ENCODE measurements at places on chromosomes 16 and 17.

DNA sequence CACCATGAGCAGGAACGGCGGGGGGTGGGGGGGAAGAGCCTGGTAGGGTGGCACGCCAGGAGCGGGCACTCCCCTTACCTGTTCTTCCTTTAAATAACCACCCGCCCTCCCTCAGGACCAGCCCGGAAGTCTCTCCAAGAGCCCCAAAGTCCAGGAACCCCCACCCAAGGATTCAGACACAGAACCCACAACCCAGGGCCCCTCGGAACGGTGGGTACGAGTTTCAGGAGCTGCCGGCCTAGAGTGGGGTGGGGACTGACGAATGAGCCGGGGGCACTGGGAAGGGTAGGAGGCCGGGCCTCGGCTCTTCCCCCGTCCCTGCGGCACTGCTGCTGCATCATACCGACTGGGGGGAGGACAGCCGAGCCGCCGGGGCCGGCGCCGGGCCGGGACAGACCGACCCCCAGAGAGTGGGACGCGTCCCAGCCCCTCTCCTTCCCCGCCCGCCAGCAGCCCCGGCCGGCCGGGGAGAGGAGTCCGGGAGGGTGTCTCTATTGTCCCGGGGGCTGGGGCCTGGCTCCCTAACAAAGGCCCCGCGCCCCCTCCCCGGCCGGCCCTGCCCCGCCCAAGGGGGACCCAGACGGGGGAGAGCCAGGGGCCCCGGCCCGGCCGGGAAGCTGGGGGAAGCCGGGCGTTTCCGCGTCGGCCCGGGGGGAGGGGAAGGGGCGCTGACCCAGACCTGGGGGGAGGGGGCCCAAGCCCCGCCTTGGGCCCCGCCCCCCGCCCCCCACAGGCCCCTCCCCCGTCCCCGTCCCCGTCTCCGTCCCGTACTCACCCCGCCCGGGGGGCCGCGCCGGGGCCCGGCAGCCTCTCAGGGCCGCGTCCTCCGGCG lies 747 bp downstream of the ATXN7L3 start:
- DNase-seq, result peak; percentile 74

- no peak for DNase-seq
Measured at GRCh38 chr16:23859713-23860269, 24.0 kb downstream of the PRKCB start.

DNA sequence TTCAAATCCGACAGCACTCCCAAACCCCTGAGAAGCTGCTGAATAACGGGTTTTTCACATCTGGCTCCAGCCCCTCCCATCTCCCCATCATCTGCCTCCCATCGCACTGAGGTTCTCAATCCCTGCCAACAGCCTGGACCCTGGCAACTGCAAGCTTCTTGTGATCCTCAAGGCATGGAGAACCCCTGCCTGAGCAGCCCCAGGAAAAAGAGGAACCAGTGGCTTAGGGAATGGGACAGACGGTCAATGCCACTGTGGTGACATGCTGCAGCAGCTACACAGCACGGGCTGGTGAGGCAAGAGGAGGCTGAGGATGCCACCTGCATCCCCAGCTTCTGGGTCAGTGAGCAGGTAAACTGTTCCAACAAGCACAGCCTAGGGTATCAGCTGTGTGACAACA lies 3.3 kb upstream of the MBTPS1 start:
- DNase-seq, result no peak

DNA sequence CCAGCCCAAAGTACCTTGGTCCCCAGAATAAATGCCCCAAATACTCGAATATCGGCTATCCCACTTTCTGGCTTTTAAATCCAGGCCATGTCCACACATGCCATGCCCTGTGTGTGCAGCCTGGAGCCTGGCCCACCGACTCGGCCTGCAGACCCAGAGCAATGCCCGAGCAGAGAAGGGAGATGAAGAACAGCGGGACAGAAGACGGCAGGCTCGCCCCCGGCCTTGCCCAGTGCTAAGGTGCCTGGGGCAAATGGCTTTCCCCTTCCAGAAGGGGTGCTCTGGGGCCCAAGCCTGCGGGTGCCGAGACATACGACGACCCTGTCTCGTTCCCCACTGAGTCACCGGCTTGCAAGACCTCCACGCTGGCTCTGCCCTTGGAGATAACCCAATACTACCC lies 8.0 kb downstream of the CLUH start:
- no peak for DNase-seq

- no peak for DNase-seq
Measured at GRCh38 chr16:58516768-58517107, 1.4 kb downstream of the SETD6 start.

DNA sequence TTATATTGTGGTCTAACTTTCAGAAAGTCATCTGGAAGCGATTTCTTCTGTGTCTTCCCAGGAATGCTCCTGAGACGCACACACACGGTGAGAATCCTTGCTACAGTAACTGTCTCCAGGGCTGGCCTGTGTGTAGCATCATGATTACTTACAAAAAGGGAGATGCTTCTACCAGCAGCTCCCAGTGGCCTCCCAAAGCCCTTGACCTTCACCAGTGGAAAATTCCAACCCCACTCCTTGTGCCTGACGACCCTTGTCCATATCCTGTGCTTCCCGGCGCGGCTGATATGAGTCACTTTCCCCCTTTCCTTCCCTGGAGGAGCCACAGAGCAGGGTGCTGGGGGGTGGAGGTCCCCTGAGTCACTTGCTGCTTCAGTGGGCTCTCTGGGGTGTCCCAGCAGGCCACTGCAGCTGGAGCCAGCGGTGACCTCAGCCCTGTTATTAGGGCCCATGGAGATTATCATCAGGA lies 22.1 kb upstream of the NAT9 start:
- DNase-seq, result no peak

DNA sequence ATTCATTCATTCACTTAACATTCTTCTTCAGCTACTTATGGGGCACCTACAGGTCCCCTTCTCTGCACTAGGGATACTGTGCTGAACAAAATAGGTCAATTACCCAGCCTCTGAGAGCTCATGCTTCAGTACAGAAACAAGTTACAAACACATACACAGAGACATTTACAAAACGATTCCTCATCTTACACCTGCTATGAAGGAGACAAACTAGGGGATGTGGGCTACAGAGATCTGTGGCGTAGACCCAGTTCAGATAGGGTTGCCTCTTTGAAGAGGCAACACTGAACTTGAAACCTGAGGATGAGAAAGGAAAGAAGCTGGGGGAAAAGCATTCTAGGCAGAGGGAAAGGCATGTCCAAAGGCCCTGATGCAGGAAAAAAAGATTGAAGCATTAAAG lies 5.2 kb downstream of the IL21R start:
- DNase-seq, result no peak

GRCh38 chr17:54932711-54933110 lies 32.1 kb downstream of the TOM1L1 start:
- DNase-seq, result no peak

GRCh38 chr16:68281368-68282063 lies 17.2 kb downstream of the SLC7A6 start:
- DNase-seq, result peak; percentile 27

GRCh38 chr17:80474231-80474960 lies 2.0 kb downstream of the NPTX1 start:
- DNase-seq, result no peak

GRCh38 chr16:87754535-87754934 lies 11.3 kb downstream of the KLHDC4 start:
- no peak for DNase-seq

DNA sequence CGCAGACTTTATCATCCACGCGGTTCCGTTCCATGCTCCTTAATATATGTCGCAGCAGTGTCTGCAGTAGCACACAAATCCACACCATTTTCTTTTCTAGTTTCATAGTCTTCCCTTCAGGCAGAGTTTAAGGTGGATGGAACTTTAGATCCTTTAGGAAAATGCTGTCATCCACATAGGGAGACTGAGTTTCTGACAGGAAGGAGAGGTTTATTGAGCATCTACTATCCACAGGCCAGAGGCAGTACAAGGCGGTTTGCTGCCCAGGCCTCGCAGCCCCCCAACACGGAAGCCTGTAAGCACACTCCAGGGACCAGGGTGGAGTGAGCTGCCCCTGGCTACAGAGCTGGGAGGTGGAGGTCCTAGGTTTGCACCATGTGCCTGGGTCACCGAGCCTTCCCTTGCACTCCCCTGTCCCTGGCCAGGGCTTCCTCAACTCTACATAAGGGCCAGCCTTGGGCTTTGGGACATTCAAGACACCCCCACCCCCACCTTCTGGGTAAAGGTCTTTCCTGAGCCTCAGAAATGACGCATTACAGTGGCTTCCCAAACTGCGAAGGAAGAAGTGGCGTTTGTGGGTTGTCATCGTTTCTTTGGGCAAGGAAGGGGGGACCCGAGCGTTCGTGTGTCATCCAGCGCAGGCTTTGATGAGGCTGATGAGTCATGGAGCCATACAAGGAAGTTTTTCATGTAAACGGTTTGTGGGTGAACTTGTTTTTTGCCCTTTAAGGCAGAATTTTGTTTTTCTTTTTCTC lies 146.5 kb upstream of the PLCG2 start:
- peak; percentile 95 for DNase-seq

- no peak for DNase-seq
Measured at GRCh38 chr17:30333503-30334360, at the start of gene TMIGD1. Gene TMIGD1, minus strand, starts transcription at chr17:30334057. Its CDS starts 1,924 bp downstream, at chr17:30332133.

DNA sequence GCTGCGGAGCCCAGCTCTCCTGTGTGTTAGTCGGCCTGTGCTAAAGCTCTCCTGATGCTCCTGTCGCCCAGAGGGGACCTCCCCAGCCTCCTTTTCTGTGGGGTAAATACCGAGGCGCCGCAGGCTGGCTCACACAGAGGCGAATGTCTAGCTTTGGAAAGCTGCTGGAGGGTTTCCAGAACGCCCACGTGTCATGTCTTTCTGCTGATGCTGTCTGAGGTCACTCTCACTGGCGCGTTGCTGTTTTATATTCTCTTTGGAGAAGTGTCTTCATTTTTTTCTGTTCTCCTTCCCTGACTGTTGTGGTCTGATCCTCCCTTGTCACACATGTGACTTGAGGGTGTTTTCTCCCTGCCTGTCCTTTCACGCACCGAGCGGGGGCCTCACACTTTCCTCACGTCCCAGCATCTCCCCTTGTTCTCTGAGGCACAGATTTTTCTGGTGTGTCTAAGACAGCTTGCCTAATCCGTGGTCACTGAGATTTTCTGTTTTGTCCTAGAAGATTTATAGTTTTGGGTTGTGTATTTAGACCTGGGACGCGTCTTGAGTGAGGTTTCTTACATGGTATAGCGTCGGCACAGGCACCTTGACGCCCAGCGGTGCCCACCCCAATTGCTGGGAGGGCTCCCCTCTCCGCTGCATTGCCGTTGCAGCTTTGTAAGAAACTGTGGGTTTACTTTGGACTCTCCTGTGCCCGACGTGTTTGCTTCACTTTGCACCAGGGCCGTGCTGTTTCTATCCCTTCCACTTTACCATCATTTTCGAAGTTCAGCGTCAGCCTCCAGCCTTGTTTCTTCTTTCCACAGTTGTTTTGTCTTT lies 92.1 kb upstream of the ZNF750 start:
- DNase-seq, result no peak

DNA sequence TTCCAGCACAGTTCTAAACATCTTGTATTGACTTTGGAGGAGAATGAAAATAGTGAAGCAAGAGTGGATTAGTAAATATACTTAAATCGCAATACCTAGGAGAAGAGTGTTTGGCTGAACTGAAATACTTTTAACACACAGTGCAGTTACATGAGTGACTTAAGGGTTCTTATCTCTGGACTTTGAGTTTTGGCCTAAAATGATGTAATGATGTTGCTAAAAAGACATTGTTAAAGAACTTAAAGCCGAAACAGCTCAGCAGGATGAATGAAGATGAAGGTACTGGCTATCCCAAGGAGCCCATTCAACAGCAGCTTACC lies 28.1 kb downstream of the PMP22 start:
- DNase-seq, result no peak

GRCh38 chr17:10144456-10144855 lies 54.0 kb downstream of the GAS7 start:
- no peak for DNase-seq

GRCh38 chr16:27430923-27431484 lies 29.0 kb downstream of the IL21R start:
- DNase-seq, result no peak

- no peak for DNase-seq
Measured at GRCh38 chr16:57635266-57636097, 7.1 kb downstream of the ADGRG1 start.

- peak; percentile 71 for DNase-seq
Measured at GRCh38 chr16:15592324-15592723, 50.6 kb downstream of the MARF1 start.

- no peak for DNase-seq
Measured at GRCh38 chr16:61681124-61681523, 355.1 kb downstream of the CDH8 start.

- DNase-seq, result peak; percentile 51
Measured at GRCh38 chr17:8740486-8740885, 4.2 kb downstream of the CCDC42 start.

- DNase-seq, result no peak
Measured at GRCh38 chr16:56716761-56717160, 13.2 kb upstream of the NUP93 start.
